Head of caudate nucleus (tissue), 42 donors: ENCODE measurements at places on chromosomes 16 and 17.
A peak's percentile ranks its signal among the peaks of the same experiment; 100 is the strongest.

DNA sequence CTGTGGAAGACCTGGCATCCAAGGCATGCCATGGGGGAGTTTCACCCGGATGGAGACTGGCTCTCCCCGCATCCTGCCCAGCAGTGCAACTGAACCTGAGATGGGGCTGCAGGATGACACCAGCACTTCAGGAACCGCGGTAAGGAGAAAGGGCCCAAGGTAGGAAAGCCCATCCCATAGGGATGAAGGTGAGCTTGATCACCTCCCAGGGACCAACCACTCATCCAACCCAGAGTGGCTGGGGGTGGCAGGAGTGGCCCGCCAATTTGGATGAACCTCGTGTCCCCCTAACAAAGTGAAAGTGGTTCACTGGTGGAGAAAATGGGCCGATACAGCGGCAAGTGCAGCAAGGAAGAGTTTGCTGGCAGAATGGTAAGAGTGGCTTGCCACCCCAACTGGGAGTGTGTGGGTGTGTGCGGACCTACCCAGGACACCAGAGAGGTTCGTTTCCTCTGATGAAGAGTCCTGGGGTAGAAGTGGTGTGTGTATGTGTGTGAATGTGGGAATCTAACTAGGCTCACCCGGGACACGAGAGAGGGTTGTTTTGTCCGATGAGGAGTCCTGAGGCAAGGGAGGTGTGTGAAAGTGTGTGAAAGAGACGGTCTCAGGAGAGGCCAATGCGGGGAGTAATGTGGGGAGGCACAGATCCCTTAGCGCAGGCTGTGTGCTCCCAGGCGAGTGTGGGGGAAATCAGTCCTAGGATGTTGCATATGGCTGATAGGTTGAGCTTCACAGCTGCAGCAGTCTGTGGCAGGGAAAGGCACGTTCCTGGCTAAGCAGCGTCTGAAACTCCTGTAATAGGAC, 22.6 kb downstream of the ACSM1 start:
- DNase-seq = no peak

DNA sequence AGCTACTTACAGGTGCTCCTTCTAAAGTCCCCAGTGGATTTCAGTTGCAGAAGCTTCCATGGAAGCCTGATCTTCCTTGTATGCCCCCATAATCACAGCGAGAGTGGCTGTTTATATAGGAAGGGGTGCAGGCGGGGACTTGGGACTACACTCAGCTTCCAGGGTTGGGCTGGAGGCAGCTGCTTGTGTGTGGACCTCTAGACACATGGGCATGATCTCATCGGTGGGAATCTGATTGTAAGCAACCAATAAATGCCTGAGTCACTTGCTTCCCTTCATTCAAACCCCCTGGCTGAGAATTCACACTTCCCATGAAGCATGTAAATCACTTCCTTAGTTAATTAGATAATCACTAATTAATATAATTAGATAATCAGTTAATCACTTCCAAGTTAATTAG, 1.0 kb upstream of the KRT20 start:
- DNase-seq = no peak

GRCh38 chr17:27978689-27979175, 63.7 kb upstream of the NLK start:
- no peak for DNase-seq

DNA sequence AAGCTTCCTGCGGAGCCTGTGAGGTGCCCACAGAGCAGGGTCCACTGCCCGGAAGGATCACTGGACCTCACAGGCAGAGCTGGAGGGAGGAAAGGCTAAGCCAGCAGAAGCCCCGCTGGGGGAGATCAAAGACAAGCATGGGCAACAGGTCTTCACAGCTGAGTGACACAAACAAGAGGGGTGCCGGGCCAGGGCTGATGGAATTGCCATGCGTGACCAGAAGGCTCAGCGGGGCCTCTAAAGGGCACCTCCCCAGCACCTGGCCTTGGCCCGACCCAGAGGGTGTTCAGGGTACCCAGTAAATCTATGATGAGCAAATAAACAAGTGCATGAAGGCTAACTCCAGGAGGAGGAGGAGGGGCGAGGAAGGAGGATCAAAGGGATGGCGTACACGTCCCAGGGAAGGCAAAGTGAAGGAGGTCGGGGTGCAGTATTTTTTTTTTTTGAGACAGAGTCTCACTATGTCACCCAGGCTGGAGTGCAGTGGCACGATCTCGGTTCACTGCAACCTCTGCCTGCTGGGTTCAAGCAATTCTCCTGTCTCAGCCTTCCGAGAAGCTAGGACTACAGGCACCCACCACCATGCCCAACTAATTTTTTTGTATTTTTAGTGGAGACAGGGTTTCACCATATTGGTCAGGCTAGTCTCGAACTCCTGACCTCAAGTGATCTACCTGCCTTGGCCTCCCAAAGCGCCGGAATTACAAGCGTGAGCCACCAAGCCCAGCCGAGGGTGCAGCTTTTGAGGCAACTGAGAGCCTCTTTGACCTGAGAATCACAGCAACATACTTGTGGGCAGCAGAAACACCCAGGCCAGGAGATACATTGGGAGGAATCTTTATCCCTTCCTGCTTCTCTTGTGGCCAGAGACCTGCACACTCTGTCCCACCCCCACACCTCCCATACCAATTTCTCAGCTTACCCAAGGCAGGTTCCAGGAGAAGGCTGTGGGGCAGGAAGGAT, 16.1 kb upstream of the EXOC7 start:
- no peak for DNase-seq

- DNase-seq = no peak
Measured at GRCh38 chr17:80938556-80938955, 53.1 kb upstream of the CHMP6 start.

DNA sequence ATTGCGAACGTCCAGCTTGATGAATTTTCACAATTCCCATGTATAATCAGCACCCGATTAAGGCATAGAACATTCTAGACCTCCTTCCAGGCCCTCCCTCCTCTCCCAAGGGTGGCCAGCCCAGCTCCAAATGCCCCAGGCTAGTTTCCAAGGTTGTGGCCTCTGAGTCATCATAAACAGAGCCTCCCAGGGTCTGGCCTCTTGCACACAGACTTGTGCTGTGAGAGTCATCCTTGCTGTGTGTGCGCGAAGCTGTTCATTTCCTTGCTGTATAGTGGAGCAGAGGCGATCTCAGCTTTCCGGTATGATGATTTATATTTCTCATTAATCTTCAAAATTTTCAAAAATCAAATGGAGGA, 20.5 kb upstream of the JPH3 start:
- DNase-seq = no peak

DNA sequence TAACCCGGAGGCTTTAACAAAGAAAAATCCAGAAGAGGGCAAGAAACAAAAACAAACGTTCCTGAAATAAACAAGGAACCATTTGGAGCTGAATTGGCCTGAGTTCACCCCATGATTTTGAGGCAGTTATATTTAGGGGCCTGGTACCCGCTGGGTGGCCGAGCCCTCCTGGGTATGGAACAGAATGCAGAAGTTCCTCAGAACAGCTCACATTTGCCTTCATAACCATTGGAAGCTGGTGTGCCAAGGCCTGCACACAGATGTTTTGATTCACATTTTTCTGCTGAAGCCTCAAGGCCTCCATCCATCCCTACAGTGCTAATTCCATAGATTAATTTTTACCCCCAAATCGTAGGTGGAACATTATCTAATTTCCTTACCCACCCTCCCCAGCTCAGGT, 3.3 kb upstream of the ZFHX3 start:
- DNase-seq = peak; percentile 24
